ENCODE measurements at places on chromosomes 5 and 9.

- peak; percentile 19 for DNase-seq
These were observed 455.3 kb downstream of the RAB3C start for GRCh38 chr5:59037941-59038797.

DNA sequence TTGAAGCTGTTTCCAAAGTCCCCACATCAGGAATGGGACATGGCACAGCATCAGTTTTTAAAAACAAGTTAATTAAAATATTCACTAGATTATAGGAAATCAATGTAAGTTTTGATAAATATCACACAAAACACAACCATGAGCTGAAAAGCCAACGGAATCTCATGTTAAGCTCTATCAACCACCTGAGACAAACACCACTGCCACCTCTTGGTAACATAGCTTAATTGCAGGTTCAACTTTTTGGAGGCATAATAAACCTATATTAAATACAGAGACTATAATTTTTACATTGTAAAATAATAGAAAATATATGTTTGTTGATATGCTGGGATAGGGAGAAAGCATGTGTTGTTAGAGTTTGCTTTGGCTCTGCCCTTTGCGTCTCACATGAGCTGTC, 126.1 kb downstream of the SV2C start:
- DNase-seq: no peak

- DNase-seq: peak; percentile 9
These were observed 68.1 kb upstream of the TAS2R1 start for GRCh38 chr5:9698125-9698826.

- no peak for DNase-seq
These were observed 6.0 kb downstream of the ISL1 start for GRCh38 chr5:51389288-51389576.

- DNase-seq: no peak
These were observed 48.0 kb upstream of the FAM120AOS start for GRCh38 chr9:93501406-93501805.

DNA sequence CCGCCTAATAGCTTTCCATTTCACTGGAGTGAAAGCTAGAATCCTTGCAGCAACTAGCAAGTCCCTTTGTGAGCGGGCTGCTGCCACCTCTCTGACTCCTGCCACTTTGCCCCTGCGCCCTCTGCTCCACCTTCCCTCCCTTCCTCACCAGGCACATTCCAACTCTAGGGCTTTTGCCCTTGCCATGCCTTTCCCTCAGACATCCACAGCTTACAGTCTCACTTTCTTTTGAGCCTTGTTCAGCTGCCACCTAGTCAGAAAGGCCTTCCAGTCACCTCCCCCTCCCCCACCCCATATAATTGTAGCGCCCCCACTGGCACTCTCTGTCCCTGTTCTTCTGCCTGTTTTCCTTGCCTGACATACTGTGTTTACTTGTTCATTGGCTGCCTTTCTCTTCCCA, 31.0 kb downstream of the CYSTM1 start:
- no peak for DNase-seq

DNA sequence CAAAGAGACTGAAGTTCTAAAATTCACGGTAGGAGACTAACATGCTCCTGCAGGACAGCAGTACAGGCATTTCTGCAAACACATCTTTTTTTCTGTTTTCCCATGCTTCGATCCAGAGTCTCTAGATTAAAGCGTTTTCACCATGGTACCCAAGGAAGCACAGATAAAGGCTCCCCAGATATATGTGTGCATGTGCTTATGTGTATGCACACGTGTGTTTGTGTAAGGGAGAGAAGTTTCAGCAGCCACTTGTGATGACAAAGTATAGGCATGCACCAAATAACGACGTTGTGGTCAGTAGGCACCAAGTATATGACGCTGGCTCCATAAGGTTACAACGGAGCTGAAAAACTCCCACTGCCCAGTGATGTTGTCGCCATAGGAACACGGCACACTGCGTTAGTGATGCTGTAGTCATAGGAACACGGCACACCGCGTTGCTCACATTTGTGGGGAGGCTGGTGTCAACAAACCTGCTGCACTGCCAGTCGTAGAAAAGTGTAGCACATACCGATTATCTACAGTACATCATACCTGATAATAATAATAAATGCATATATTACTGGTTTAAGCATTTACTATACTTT, 21.7 kb downstream of the MED10 start:
- no peak for DNase-seq

GRCh38 chr9:21906213-21906612, 88.0 kb downstream of the CDKN2A start:
- no peak for DNase-seq

DNA sequence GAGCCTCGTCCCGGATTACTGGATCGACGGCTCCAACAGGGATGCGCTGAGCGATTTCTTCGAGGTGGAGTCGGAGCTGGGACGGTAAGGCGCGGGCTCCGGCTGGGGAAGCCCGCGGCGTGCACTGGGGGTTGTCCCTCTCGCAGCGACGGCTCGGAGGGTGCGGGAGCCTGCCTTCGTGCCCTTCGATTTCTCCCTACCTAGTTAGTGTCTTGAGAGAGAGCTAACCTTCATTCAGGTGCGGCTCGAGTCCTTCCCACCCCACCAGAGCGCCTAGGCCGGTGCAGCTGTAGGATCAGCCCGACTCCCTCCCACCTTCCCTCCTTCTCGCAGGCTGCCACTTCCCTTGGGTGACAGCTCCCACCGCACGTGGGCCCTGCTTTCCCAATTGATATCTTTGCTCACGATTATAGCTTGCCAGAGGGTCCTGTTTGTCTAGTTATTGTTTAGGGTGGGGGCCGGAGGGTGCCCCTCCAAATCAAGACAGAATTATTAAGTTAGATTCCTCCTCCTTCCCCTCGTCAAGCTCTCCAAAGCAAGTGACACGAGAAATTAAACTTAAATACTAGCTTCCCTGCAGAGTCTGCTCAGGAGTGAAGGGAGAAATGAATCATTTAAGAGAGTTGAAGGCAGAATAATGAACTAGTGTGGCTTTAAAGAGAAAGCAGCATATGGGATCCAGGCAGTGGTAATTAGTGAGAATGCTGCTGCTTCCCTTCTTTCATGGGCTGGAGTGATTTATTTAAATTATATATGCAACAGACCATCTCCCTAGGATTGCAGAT, 569 bp downstream of the CAMK4 start:
- no peak for DNase-seq

GRCh38 chr5:150118561-150119229, 32.3 kb upstream of the CSF1R start:
- DNase-seq: no peak

GRCh38 chr9:124353166-124353768, 62.0 kb downstream of the PSMB7 start:
- no peak for DNase-seq

GRCh38 chr5:42668254-42668653, 88.4 kb upstream of the CCDC152 start:
- DNase-seq: no peak

DNA sequence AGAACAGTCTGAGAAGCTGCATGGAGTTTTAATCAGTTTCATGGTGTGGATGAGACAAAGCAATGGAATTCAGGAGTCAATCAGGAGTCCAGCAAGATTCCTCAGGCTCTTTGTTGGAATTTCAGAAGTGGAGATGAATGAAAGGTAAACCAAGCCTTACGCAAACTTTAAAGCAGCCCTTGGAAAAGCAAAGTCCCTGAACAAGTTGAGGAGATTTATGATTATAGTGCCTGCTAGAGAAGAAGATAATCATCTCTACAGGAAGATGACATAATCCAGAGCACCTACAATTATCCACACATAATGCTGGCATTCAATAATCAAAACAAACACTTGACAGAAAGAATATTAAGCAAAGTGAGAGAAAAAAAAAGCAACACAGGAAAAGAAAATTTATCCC, 1380.1 kb upstream of the NUDT12 start:
- DNase-seq: no peak

GRCh38 chr5:8613078-8613685, 744.2 kb downstream of the MTRR start:
- DNase-seq: no peak

GRCh38 chr5:10331341-10331796, 22.1 kb upstream of the MARCHF6 start:
- peak; percentile 88 for DNase-seq

DNA sequence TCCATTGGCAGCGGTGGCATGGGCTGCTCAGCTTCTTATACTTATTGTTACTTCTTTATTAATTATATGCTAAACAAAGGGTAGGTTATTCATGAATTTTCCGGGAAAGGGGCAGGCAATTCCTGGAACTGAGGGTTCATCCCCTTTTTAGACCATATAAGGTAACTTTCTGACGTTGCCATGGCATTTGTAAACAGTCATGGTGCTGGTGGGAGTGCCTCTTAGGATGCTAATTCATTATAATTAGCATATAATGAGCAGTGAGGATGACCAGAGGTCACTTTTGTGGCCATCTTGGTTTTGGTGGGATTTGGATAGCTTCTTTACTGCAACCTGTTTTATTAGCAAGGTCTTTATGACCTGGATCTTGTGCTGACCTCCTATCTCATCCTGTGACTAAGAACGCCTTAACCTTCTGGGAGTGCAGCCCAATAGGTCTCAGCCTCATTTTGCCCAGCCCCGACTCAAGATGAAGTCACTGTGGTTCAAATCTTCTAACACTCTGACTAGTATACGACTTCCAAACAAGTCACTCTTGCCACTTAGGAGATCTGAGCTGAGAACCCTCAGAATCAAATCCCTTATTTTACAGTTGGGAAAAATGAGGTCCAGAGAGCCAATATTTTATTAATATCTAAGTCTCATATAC, 237.5 kb downstream of the TRIM32 start:
- DNase-seq: no peak

DNA sequence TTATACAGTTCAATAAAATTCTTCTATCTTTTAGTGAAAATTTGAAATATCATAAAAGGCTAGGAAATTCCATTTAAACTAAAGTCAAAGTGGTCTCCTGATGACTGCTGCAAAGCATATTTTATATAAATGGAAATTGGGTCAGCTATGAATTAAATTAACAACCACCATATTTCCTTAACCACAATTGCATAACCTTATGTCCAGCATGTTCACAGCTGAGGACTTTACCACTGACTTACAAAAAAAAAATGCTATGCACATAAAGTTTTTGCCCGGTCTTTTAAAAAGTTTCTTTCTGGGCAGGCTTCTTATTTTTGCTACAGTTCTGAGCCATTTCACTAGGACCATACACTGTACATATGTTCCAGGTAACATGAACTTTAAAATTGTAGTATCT, 208.6 kb upstream of the RGMB start:
- no peak for DNase-seq

DNA sequence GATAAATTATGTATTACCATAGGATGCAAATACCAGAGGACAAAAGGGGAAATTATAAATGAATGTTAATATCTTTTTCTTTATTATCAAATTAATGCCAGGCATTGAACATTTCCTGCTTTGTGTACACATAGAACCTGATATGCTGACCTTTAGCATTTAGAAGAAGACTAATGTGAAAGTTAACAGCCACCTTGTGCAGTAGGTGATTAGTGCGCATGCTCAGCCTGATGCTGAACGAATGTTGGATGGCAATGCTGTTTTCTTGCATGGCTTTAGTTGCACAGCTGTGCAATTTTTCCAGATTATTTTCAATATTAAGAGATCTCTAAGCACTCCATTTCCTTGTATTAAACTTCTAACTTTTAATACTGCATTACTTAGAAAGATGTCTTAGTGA, 45.5 kb downstream of the CCNH start:
- no peak for DNase-seq

DNA sequence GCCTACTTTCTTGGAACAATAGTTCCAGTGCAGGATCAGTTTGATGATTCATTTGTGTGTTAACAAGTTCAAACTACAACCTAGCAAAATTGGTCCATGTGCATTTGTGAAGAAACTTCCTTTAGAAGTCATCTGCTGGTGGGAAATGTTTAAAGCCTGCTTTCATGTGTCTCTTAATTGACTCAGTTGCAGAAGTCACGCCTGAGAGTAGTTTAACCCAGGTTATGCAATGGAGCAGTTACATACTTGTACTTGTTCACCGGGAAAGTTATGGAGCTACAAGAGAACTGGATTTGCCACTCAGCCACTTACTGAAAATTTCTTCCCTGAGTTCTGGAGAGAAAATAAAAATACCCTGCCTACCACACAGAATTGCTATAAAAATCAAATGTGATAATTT, 1397.8 kb downstream of the PTPRD start:
- no peak for DNase-seq

- DNase-seq: no peak
These were observed 373 bp downstream of the FBXW5 start for GRCh38 chr9:136944212-136944518.

DNA sequence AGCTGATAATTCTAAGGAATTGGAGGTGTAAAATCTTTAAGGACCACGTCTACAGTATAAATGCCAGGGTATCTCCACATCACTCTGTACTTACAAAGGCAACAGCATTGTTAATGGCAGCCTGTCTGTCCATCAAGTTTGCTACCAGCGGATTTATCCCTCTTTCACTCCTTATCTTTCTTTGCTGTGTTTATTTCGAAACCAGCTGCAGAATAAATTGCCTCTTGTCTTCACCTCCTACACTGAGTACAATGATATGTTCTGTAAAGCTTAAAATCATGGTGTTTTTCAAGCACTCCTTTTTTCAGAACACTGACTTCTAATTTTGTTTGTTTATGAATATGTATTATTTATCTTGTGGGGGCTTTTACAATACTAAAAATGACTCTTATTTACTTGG, 1088.1 kb downstream of the NR2F1-AS1 start:
- no peak for DNase-seq

DNA sequence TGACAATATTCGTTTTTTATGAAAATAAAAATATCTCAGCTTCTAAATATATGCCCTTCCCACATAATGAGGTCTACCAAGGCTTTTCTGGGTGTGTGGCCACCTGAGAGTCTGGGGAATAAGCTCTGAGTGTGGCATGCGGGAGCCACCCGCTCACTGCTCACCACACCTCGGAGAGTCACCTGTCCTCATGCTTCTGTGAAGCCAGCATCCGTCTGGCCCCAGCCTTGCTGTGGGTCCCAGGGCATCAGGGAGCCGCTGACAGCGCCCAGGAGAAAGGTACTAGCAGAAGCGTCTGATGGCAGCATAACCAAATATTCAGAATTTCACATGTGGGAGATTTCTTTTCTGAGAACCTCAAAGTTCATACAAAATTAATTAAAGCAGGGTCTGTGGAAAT, 133.2 kb upstream of the IRX4 start:
- no peak for DNase-seq

Measured in eye (tissue), 1 donor.